ENCODE measurements at places on chromosomes 16 and 17.

- DNase-seq = peak; percentile 33
Observed at GRCh38 chr16:20675488-20676267, 21.8 kb downstream of the ACSM1 start.

DNA sequence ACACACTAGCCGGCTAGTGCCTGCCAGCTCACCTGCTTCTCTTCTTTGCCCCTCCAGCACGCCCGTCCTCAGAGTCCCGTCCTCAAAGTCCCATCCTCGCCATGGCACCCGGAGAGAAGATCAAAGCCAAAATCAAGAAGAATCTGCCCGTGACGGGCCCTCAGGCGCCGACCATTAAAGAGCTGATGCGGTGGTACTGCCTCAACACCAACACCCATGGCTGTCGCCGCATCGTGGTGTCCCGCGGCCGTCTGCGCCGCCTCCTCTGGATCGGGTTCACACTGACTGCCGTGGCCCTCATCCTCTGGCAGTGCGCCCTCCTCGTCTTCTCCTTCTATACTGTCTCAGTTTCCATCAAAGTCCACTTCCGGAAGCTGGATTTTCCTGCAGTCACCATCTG lies 3.6 kb downstream of the SCNN1G start:
- peak; percentile 58 for DNase-seq

DNA sequence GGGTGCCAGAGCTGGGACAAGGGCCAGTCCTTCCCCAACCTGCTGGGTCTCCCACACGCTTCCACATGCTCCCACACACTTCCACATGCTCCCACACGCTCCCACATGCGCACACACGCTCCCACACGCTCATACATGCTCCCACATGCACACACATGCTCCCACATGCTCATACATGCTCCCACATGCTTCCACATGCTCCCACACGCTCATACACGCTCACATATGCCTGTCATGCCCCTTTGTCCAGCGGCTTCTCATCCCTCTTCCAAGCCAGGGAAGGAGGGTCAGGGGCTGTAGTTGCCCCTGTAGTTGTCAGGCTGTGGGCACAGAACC lies 9.9 kb upstream of the METRNL start:
- no peak for DNase-seq

GRCh38 chr16:890217-890616 lies 80.6 kb downstream of the LMF1 start:
- DNase-seq = no peak

DNA sequence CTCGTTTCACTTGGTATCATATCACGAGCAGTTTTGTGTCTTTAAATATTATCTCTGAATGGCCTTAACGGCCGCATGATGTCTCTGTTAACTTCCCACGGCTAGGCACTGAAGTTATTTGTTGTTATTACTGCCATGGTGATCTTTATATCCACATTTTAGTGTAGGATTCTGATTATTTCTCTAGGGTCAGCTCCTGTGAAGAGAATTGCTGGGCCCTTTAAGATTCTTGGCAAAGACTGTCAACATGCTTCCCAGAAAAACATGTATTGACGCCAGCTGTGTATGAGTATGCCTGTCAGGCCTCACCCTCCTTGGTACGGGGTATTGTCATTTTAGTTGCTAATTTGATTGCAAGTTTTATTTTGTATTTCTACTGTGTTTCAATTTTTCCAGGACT lies 263.5 kb downstream of the SNX29 start:
- no peak for DNase-seq

DNA sequence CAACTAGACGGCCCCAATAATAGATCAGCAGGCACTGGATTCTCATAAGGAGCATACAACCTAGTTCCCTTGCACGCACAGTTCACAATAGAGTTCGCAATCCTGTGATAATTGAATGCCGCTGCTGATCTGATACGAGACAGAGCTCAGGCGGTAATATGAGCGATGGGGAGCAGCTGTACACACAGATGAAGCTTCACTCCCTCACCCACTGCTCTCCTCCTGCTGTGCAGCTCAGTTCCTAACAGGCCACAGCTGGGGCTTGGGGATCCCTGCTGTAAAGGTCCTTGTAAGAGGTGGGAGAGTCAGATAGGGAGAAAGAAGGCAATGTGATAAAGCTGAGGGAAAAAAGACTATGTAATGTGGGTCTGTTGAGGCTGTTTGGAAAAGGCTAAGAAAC lies 577.5 kb downstream of the RBFOX1 start:
- DNase-seq = no peak

DNA sequence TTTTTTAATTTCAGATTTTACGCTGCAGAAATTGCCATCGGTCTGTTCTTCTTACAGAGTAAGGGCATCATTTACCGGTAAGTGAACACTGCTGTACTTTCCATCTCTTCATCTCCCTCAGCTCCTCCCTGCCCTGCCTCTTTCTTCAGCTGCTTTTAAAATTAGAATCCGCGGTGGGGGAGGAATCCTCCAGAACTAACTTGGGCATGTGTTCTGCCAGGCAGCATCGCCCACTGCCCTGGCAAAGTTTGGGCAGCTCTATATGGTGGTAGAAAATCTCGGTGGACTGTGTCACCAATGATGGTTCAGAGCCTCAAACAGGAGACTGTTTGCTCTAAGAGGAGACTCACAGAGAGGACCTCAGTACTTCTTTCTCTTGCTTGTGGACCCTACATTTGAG lies 81.6 kb upstream of the CACNG3 start:
- no peak for DNase-seq

All from pancreas (tissue), 10 donors.